Stimulated activated CD4-positive, alpha-beta T cell treated with anti-CD3 and anti-CD28 coated beads, Interleukin-12 subunit alpha, Interleukin-12 subunit beta, amount 100 ng/mL, for 24 hours (primary cell): ENCODE measurements at places on chromosomes 3 and 15.

DNA sequence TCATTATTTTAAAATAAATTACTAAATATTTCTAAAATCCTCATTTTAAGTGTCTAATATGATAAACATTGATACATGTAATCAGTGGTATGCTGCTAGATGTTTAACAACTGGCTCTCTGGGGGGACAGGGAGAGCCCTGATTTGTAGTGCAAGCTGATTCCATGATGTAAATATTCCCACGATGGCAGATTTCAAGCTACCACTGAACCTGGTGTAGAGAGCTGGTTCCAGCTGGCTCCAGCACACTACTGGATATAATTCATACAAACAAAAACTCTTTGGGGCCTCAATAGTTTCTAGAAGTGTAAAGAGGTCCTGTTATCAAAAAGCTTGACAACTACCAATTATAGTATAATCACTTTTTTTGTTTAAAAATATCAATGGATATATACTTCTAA, 316.2 kb downstream of the SLC9A9 start:
- no peak for DNase-seq

GRCh38 chr3:121232309-121233225, 313.2 kb downstream of the POLQ start:
- DNase-seq: no peak

DNA sequence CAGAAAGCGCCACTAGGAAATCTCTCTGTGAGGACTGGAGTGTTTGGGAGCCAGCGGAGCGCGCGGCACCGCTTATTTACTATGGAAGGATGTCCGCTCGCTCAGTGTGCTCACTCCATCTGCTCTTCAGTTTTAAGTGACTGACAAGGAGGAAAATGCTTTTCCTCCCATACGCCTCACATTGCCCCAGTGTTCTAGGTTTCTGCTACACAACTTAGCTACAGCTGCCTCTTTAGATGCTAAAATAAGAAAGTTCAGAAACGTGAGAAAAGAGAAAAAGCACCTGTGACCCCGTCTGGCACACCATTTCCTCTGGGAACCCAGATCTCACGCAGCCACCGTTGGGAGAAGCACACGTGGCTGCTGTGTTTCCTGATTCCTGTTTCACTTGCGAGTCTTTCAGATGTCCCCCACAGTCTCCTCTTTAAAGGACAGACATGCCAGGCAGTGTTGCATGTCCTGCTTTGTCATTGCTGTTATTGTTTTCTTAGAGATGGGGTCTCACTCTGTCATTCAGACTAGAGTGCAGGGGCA, 11.7 kb upstream of the MUSTN1 start:
- no peak for DNase-seq

GRCh38 chr3:195448205-195448875, 5.5 kb upstream of the ACAP2 start:
- no peak for DNase-seq

DNA sequence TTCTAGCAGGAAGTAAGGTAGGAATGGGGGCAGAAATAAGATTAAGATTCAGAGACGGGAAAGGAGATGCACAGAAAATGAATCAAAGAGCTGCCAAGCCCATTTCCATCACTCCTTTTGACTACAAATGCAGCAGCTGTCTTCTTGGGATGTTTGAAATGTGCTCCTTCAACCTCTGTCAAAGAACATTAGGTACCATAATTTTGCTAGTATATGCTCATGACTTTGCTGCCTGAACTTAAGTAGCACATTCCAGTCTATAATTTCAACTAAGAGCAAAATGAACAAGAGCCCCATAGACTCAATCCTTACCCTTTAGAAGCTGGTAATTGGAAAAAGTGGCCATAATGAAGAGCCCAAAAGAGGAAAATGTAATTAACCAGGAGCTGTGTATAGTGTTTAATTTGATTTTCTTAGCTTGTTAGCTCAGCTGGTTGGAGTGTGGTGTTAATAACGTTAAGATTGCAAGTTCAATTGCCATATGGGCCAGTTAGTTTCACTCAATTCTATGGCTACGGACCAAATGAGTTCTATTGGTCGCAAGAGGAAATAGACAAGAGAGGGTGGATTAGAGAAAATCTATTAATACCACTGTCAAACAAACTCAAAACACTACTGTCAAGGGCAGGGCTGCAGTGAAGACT, 349.9 kb downstream of the ZBBX start:
- DNase-seq: no peak

- no peak for DNase-seq
Measured at GRCh38 chr3:52678265-52679198, 7.2 kb downstream of the PBRM1 start.

DNA sequence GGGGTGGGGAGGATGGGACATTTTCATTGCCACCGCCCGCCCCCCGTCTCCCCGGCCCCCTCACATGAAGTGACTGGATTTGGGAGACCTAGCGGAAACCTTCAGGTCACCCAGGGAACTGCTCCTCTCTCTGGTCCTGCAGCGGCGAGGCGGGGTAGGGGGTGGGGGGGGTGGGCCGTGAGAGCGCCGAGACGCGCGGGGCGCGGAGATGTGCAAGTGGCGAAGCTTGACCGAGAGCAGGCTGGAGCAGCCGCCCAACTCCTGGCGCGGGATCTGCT, 712 bp upstream of the MME start:
- DNase-seq: no peak

DNA sequence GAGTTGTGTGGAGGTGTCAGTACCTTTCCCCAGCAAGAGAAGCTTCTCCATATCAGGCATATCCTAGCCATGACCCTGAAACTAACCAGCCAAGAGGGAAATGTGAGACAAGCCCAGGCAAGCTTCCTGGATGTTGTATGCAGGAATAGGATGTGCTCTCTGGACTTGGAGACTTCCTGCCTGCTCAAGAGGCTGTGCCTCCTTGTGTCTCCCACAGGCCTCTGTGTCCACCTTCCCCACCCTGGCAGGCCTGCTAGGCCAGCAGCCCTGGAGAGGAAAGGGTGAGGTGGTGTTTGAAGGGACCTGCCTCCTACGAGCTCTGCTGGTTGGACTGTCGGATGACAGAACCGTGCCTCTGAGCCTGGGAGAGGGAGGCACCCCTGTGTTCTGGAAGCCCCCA, 2.1 kb upstream of the DYNLT2B start:
- no peak for DNase-seq

DNA sequence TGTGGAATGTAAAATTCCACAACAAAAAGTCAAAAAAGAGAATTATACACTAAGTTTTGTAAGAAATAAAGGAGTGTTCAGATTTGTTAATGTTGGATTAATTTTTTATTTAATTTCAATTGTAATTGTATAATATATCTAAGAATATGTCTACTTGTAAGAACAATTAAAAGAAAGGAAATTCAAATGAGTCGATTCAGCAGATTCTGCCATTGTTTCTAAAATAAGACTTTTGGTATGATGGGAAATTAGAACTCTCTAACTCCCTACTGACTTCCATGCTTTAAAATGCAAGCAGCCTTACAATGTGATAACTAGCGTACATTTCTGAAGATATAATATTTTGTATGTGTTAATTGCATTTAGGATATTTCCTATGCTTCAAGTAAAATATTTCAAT, 395.9 kb upstream of the ZNF717 start:
- no peak for DNase-seq

DNA sequence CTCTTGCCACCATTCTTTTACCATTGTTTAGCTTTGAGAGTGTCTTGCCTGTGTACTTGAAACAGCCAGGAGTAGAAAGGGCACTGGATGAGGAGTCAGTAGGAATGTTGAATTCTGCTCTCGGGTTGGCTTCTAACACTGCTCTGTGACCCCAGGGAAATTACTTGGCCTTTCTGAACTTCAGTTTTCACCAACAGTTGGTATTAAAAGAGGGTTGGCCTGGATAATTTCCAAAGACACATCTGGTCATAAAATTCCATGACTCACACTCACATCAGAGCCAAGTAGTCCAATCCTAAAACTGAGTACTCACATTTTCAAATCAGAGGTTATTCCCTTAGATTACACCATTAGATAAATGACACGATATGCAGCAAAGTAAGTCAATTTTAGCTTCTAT, 141.6 kb downstream of the ECT2 start:
- DNase-seq: no peak

DNA sequence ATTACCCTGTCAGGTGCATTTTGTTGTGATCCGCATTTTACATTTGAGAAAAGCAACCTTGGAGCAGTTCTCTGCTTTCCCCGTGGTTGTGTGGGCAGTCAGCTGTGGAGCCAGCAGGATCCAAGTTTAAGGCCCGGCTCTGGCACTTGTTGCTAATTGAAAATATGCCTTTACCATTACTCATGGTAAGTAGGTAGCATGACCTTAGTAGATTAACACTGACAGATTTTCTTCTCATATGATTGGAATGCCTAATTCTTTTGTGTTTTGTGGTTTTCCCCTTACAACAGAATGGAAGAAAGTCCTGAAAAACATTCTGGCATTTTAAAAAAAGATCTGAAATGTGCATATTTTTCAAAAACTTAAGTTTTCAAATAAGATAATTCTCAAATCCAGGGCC, 246.5 kb upstream of the LRRN1 start:
- DNase-seq: no peak

DNA sequence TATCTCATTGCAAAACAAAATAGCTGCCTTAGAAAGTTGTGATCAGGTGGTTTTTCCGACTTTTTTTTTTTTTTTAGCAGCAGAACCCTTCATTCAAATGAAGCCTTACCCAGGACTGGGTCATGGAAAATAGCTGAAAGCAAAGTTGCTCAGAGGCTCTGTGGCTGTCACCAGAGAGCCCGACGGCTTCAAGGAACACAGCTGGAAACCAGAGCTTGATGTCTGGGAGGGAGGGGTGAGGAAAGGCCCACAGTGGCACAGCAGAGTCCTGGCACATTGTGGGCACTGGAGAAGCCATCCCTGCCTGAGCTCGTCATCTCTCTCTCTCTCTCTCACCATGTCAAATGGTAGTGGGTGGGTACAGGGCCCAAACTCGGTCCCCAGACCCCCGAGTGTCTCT, 77.5 kb downstream of the RPN1 start:
- no peak for DNase-seq

DNA sequence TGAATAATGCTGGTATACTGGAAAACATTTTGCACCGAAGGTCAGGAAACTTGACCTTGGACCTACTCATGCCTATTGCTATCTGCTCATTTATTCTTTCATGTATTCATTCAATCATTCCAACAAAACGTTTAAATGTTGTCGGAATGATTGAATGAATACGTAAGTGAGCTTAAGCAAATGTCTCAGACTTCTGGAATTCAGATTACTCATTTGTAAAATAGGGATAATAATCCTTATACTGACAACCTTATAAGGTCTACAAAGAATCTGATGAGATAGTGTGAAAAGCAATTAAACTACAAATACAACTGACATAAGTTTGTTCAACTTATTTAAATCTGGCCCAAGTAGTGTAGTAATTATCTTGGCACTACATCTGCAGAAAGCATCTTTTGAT, 288.7 kb downstream of the WDR72 start:
- DNase-seq: no peak

GRCh38 chr15:84608707-84609284, 8.0 kb downstream of the ZSCAN2 start:
- no peak for DNase-seq

- no peak for DNase-seq
Measured at GRCh38 chr3:184022323-184022722, 4.6 kb upstream of the ABCC5 start.

- no peak for DNase-seq
Measured at GRCh38 chr3:113124256-113124830, 87.0 kb upstream of the BOC start.

DNA sequence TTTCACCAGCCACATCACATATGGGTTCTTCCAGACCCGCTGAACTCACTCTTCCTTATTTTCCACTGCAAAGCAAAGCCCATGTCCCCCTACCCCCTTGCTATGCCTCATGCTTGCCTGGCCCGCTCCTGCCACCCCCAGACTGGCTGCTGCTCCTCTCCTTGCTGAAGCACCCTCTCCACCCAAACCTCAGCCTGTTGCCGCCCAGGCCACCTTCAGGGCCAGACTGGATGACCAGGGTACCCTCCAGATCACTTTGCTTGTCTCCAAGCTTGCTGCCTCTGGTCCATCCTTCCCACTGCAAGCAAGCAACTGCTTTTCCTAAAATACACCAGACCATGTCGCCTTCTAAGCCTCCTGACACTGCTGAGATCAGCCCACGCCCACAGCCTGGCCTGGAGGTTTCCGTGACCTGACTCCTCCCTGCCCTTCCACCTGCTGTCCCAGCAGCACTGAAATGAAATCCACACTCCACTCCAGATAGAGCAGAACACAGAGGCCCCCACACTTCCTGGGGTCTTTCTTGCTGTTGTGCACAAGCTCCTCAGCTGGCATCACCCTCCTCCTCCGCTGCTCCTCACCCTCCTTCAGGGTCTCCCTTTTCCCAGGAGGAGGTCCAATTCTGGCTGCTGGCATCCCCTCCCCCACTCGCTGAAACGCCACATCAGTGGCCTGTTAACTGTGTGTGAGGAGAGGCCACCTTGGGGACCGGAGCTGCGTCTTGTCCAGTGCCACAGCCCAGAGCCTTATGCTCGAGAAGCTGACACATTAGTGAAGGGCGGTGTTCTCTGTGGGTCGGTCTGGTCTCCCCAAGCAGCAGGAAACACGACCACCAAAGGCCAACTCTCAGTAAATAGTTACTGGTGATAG, 99.1 kb downstream of the ADCY5 start:
- DNase-seq: no peak

- no peak for DNase-seq
Measured at GRCh38 chr3:150377601-150378300, 30.3 kb upstream of the TSC22D2 start.

DNA sequence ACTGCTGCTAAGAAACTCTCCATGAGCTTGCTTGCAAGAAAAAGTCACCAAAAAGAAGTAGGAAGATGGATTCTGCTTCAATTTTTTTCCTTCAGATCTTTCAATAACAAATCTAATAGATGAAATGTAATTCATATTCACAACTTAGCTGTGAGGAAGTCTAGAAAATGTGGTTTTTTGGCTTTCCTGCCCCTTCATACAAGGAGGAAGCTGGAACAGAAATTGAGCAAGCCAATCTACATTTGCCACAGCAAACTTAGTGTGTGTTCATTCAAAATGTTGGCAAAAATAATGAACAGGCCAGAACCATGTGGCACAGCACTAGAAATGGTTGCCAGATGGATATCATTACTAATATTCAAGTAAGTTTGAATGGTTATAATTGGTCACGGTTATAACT, 93.2 kb upstream of the NEDD4 start:
- no peak for DNase-seq

- no peak for DNase-seq
Measured at GRCh38 chr15:64209680-64210334, 47.0 kb upstream of the PPIB start.

DNA sequence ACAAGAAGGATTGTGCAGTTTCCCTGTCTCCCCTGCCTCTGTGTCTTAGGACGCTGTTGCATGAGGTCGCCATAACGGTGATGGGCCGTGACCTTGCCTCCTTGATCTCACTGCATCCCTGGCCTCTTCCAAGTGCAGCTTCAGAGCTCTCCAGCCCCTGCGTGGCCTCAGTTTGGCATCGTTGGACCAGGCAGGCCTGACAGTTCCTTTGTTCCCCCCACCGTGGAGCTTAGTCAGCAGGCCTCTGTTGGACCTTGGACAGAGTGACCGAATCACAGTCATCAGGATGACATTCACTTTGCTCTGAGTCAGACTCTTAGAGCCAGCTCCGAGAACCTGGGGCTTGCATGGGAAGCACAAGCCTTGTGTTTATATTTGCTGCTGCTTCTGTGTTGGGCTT, 139.4 kb downstream of the OPA1 start:
- no peak for DNase-seq
